Mammary epithelial cell (primary cell): ENCODE measurements at places on chromosomes 16 and 17. TPM values are rescaled to one million over a fixed set of nuclear protein-coding genes. Genes with fewer than 3 reads are reported as not detected.

PKMYT1 gene
- total RNA-seq, result 4.2 TPM

MYLK3 gene
- 0.17 TPM for total RNA-seq

KRT16 gene
- 1,021 TPM for total RNA-seq

TMC7 gene
- 17.5 and 17.7 TPM in 2 replicates for total RNA-seq

ELMO3 gene
- 25.8 TPM for total RNA-seq
